ENCODE measurements at places on chromosomes 2 and 18.

- no peak for DNase-seq
These were observed 37.6 kb downstream of the CCBE1 start for GRCh38 chr18:59659508-59660170.

- no peak for DNase-seq
These were observed 46.2 kb downstream of the INHBB start for GRCh38 chr2:120391911-120392665.

DNA sequence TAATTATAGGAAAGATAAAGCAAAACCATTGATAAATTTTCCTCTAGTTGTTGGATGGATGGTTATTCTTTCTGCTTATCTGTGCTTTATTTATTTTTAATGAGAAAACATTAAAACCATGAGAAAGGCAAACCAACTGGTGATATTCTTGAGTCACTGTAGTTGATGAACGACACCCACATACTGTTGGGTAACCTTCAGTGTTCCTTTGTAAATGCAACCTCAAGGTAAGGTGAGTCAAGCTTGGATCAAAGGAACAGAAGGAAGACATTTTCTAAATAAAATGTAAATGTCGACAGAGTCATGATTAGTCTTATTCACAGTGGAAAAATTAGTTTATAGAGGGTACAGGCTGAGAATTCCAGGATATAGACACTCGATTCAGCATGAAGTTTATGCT, 12.7 kb downstream of the ABCB11 start:
- no peak for DNase-seq

DNA sequence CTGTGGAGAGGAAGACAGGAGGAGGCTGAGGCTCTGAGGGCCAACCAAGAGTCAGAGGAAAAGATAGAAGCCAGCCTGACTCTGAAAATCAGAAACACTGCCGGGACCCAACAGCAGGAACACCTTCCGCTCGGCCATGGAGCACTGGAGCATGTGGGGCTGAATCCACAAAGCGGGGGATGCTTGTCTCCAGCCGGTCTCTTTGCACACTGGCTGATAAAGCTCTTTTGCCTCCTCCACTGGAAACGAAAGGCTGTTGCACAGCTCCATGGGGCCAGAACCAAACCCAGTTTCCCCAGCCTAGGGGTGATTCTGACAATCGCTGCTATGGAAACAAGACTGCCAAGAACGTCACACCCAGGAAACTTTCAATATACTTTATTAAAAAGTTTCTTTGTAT, 90.3 kb downstream of the COL6A3 start:
- DNase-seq = no peak

GRCh38 chr2:208373460-208374089, 33.0 kb upstream of the PTH2R start:
- no peak for DNase-seq

GRCh38 chr18:49859725-49860124, 46.4 kb upstream of the ACAA2 start:
- DNase-seq = no peak

DNA sequence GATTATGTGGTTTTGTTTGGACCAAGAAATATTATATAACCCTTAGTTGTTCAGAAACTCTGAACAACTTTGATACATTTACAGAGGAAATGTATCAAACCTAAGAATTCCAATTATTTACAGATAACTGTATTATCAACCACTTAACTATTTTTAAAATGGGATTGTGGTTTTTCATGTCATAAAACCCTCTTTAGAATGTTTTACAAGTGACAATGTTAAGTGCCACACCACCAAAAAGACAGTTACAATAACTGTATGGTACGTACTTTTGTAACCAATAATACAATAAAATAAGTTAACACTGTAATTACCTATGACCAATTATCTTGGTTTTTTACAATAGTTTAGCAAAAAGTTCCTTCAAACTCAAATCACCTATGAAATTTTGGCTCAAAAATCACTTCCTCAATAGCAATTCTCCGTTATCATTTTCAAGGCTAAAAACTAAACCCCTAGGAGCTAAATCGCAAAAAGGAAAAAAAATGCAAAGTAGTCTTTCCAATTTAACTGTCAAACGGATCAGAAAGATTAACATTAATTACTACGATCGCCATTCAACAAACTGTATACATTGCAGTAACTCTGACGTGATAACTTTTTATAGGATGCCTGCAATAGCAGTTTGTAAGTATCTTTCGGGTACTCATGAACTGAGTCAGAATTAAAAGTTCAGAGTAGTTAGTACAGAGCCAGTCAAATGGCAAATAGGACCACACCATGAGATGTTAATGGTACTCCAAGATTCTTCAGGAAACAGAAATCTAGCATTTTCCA, 1.5 kb downstream of the ROCK1 start:
- no peak for DNase-seq

- no peak for DNase-seq
These were observed 2114.1 kb upstream of the PIK3C3 start for GRCh38 chr18:39840856-39841481.

DNA sequence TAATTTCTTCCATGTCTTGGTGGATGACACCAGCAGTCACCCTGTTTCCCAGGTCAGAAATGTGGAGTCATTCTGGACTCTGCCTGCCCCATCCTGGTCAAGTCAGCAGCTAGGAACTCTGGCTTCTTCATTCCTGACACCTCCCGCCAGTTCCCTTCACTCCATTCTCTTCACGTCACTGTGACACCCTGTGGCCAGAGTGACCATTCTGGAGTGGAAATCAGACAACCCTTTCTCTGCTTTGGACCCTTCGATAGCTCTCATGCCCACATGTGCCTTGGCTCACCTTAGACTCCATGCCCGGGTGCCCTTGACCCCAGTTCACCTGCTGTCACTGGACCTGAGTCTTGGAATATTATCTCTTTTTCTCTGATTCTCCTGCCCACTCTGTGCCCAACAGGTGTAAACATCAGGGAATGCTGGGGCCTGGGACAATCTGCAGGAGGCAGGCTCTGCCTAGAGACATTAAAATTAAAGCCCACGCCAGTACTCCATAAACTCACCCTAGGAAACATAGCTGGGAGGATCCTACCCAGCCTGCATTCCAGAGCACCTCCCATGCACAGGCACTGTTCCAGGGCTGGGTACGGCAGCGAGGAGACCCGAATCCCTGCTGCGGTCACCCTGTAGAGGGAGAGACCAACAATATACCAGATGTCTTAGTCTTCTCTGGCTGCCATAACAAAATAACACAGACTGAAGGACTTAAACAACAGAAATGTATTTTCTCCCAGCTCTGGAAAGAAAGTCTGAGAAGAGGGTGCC, 41.1 kb upstream of the FAHD2A start:
- DNase-seq = no peak

- DNase-seq = no peak
These were observed 422 bp downstream of the OBSL1 start for GRCh38 chr2:219570924-219571310.

DNA sequence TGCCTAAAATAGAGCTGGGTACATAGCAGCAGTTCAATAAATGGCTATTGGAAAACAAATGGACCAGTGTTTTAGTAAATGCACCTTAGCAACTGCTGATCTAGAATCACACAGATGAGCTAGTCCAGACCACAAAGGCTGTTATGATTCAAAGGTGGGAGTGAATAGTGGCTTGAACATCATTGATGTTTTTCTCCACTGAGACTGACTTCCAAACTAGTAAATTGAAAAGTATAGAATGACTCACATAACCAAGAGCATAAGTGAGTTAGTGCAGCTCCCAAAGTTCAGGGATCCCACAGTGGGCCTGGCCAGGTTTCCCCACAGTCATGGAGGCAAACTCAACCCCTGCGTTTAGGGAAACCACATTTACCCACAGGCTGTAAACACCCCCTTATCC, 106.7 kb upstream of the YPEL5 start:
- no peak for DNase-seq

GRCh38 chr2:179686718-179687342, 174.6 kb downstream of the ZNF385B start:
- no peak for DNase-seq

- DNase-seq = no peak
These were observed 23.4 kb upstream of the PTPN2 start for GRCh38 chr18:12907258-12907925.

- DNase-seq = no peak
These were observed 35.1 kb downstream of the GULP1 start for GRCh38 chr2:188326669-188327301.

DNA sequence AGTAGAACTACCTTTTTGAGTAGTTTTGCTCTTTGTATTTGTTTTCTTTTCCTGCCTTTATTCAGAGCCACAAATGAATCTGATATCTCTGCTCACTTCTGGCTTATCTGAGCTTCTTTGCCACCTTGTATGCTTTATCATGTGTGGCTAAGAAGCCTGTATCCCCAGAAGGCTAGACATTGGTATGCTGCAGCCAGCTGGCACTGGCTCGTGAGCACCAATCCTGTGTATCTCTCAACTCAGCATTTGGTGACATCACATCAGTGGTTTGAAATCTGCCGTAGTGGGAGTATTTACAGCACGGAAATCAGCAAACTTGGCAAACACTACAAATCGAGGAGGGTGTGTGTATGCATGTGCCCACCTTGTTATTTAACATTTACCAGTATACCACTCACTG, 183.7 kb upstream of the LHCGR start:
- no peak for DNase-seq

GRCh38 chr2:138503087-138503442, 1.5 kb downstream of the SPOPL start:
- DNase-seq = no peak

- DNase-seq = no peak
These were observed 53.0 kb downstream of the CYP26B1 start for GRCh38 chr2:72094701-72095100.

- DNase-seq = no peak
These were observed 275.5 kb downstream of the MBD2 start for GRCh38 chr18:53948991-53949390.

DNA sequence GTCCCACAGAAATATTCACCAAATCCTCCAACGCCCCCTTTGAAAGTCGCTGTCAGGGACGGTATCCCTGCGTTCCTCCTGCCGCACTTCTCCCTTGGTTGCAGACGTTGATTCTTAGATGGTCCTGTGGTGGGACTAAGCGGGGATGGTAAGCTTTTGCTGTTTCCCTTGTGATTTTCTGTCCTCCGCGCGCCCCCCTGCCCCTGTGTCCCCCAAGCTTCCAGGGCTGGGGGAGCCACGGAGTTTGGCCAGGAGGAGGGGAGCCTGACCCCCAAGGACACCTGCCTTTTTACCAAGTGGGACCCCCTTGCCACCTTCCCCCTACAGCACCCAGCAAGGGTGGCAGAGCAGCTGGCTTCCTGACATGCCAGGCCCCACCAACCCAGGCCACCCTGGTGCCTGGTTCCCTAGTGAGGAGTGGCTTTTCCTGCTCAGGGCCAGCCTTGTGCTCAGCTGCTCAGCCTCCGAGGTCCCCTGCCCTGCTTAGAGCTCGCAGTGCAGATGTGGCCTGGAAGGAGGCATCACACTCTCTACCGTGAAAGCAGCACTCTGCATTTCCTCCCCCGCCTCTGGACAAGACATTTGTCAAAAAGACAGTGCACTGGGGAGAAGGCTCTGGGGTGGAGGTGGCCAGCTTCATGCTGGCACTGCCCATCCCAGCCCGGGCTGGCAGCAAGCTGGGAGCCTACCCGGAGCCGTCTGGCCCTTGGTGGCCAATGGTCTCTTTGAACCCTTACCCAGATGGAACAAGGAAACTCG, 49.4 kb downstream of the TWIST2 start:
- no peak for DNase-seq

DNA sequence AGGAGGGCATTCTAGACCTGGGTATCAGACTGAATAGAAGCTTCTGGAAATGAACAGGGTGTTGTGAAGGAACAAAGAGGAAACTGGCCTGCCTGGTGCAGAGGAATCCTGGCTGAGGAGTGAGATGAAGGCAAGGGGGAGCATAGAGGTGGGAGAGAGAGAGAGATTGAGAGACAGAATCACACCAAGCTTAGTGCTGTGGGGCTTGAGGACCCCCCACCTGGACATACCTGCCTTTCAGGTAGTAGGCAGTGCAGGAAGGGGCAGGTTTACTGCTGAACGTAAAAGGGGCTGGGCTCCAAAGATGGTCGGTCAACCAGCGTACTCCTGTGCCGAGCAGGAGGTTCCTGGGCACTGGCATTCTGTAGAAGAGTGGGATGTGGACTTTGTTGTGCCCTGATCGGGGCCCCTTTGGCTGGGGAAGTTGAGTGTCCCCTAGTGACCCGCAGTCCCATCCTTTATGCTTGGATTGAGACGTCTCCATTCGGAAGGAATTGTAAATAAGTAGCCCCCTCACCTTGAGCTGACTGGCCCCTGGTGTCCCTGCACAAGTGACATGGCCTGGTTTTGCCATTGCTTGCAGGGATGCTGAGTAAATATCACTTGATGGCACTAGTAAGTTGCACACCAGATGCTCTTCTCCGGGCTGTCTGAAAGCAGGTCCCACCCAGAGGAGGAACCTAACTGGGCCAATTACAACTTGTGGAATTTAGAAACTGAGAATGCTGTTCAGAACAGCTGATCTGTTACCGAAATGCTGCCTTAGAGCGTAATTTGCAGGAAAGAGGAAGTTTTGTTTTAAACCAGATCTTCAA, 1.4 kb downstream of the UBE2F start:
- no peak for DNase-seq

GRCh38 chr18:37343542-37343851, 222.1 kb downstream of the CELF4 start:
- no peak for DNase-seq

GRCh38 chr2:120563616-120564015, 172.1 kb upstream of the GLI2 start:
- no peak for DNase-seq

GRCh38 chr2:109662889-109663288, 48.7 kb downstream of the SOWAHC start:
- no peak for DNase-seq

DNA sequence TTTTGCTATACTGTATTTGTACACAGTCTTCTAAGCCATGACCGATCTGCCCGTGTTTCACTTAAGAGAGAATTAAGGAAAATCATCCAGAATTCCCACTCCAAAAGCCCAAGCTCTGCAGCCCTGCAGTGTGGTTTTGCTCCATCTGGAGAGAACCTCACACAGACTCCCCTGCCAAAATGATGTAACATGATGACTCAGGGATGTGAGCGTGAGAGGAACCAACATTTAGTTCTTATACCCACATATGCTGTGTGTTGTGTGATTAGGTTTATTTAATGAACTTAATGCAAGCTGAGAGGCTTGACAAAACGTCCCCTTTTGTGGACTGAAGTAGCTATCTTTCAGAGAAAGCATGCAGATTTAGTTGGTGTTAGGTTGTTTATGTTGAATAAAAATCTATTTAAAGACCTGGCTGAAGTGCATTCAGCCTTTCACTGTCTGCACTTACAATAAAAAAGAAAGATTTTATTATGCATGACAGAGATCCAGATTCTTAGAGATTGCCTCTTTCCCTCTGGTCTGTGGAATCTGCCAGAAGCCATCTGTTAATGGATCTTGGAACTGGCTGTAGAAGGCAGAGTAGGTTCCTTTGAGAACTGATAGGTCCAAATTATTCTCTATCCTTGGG, 6.3 kb downstream of the RAB12 start:
- peak; percentile 53 for DNase-seq

DNA sequence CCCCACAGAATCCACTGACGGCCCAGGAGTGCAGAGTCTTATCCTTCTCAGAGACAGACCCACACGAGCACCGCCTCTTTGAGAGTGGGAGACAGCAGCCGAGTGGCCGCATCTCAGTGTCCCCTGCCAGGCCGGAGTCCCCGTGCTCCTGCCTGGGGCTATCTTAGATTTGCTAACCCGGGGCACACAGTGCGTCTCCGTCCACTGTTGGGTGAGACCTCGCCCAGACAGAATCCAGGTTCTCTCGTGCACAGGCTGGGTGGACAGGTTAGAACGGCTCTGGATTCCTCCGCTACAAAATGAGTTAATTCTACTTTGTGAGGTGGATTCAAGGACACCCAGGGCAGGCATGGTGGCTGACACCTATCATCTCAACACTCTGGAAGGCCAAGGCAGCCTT, 88.3 kb downstream of the ZNF516 start:
- no peak for DNase-seq
